ENCODE measurements at places on chromosomes 11 and 22.

DNA sequence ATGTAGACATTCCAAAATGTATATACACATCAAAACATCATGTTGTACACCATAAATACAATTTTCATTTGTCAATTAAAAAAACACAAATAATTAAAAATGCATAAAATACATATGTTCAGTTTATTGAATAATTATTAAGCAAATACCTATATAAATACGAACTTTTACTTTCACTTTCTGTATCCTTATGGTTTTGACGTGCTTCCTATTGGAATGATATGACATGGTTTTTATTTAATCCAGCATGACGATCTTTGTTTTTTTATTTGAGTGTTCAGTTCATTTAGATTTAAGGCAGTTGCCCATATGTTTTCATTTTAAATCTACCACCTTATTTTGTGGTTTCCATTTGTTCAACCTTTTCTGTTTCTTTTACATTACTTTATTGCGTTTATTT is 198.3 kb upstream of the PLET1 start:
- DNase-seq, result no peak

DNA sequence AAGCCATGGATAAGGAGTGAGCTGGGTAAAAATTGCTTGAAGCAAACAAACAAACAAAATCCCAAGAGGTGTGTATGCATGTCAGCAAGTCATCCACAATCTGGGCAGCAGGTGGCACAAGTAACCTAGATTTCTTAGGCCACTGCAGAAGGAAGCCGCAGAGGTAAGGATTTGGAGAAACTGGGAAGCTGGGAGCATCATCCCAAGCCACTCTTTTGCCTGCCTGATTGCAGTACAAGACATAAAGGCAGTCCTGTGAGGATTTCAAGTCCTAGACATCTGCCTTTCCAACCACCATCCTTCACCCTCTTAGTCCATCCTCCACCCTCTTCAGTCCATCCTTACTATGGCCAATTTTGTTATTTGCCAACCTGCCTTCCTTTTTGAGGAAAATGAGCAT is 67.2 kb upstream of the BMAL1 start:
- DNase-seq, result peak; percentile 40

- DNase-seq, result peak; percentile 11
Measured at GRCh38 chr22:45645526-45646414, 25.9 kb upstream of the ATXN10 start.

DNA sequence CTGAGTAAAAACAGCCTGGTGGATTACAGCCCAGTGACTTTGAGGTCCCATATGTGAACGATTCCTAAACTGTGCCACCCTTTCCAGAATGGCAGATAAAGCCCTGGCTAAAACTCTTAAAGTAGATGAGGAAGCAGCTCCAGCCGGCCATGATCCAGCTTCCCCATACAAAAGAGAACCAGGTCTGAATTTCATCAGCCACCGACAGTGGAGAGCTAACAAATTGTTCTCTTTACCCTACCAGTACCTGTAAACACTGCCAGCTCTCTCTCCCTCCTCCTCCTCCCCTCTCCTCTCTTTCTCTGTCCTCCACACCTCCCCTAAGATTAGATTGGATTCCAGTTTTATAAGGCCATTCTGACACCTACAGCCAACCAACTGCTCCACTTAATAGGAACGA is 176.9 kb downstream of the DSCAML1 start:
- no peak for DNase-seq

- no peak for DNase-seq
Measured at GRCh38 chr11:41099654-41100053, 359.8 kb downstream of the LRRC4C start.

DNA sequence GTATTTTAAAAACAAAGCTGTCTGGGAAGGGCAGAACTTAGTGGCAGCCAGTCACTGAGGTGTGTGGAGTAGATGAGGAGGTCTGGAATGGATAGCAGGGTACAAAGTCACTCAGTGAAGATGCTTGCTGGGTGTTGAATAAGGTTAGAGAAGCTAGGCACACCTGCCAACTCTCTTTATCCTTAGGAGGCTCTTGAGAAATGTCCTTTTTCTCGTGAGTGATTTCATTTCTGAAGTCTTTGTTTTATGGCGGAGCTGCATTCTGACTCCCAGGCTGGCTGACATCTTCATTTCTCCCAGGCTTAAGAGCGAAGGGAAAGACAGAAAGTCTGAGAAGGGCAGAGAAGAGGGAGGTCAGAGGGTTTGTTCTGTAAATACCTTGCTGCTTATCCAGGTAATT is 31.0 kb downstream of the CECR2 start:
- DNase-seq, result no peak

DNA sequence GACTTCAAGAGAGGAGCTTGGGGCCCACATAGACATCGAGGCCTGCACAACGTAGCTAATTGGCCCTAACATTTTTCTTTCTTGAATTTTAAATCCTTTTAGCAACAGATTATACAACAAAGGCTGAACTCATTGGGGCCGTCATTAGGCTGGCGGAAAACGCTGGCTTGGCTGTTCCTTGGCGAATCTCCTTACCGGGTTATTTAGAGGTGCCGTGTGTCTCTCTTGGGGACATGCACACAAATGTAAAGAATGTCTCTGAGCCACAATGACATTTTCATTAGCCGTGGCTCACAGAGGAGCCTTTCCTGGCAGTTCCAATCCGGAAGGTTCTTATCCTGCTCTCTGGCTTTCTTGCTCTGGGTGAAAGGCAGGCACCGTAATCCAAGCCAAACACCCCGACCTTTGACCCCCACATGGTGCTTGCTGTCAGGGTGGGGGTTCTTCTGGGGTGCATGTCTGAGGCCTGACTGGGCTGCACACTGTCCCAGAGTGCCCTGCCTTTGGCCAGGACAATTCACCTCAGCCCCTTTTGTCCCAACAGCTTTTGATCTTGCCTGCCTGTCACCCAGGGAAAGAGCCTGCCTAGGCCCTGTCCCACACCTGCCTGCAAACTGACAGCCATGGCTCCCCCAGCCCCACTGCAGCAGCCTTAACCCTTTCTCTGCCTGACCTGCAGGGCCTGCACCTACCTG is 9.2 kb upstream of the FGF3 start:
- DNase-seq, result no peak

- no peak for DNase-seq
Measured at GRCh38 chr22:42786606-42787356, 66.1 kb upstream of the A4GALT start.

- DNase-seq, result no peak
Measured at GRCh38 chr11:36311926-36312595, 16.0 kb downstream of the PRR5L start.

DNA sequence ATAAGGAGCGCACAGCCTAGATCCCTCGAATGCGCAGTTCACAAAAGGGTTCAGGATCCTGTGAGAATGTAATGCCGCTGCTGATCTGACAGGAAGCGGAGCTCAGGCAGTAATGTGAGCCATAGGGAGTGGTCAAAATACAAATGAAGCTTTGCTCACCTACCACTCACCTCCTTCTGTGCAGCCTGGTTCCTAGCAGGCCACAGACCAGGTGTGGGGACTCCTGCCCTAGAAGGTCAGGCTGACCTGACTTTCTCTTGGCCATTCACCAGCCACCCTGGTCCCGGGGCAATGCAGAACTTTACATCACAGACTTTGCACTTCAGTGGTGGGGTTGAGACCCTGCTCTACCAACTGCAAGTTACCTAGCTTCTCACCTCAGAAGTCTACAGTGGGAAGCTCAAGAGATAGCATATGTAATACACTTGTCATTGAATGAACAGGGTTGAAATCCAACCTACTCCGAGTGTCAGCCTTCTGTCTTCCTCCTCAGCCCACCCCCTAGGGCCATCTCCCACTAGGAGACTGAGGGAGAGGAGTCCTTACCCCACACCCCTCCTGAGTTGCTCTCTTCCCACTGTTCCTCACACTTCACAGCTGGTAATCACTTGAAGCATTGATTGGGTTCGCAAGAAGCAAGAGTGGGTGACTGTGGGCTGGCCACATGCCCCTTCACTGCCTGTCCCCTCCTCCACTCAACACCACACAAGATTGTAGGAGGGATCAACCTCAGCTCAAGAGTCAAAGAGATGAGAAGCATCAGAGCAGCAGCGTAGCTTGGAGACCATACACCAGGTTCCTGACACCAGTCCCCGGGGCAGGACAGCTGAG is 2.0 kb upstream of the KCNJ1 start:
- no peak for DNase-seq

- peak; percentile 24 for DNase-seq
Measured at GRCh38 chr11:41307296-41308080, 152.0 kb downstream of the LRRC4C start.

DNA sequence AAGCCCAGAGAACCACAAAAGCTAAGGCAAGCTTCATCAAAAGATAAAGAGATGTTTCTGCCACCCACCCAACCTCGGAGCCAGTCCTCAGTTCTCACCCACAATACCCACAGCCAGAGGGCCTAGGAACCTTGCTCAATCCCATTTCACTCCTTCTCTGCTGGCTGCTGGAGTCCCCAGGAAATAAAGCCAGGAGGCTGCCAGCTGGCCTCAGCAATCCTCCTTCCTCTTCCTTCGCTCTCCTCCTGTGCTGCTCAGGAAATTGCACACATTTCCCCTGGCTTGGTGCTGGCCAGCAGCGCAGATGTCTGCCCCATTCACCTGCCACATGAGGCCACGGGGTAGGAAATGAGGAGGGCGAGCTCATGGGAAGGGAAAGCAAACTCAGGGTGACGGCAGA is 91.8 kb upstream of the LDLRAD3 start:
- DNase-seq, result no peak

- no peak for DNase-seq
Measured at GRCh38 chr11:66285250-66285947, 3.5 kb downstream of the YIF1A start.

- no peak for DNase-seq
Measured at GRCh38 chr11:121814962-121815361, 301.1 kb downstream of the BLID start.

GRCh38 chr22:38923463-38924346 is 33.7 kb upstream of the APOBEC3A start:
- peak; percentile 91 for DNase-seq

GRCh38 chr11:14320020-14320419 is 39.0 kb downstream of the RRAS2 start:
- DNase-seq, result no peak

DNA sequence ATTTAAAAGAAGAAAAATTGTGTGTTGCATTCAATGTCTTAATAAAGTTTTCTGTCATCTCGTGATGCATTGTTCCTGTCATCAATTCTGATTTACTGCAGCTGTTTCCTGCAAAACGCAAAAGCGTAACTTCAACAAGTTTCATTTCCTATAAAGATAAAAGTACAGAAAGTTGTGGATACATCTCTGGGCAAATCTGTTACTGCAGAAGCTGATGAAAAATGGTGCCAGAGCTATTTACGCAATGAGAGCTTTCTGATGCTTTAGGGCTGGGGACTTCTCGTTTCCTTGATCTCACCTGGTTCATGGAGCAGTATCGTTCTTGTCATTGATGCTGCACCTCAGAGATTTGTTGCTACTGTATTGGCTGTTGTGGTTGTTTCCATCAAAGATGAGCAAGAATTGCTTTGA is 15.5 kb upstream of the MS4A12 start:
- DNase-seq, result no peak

DNA sequence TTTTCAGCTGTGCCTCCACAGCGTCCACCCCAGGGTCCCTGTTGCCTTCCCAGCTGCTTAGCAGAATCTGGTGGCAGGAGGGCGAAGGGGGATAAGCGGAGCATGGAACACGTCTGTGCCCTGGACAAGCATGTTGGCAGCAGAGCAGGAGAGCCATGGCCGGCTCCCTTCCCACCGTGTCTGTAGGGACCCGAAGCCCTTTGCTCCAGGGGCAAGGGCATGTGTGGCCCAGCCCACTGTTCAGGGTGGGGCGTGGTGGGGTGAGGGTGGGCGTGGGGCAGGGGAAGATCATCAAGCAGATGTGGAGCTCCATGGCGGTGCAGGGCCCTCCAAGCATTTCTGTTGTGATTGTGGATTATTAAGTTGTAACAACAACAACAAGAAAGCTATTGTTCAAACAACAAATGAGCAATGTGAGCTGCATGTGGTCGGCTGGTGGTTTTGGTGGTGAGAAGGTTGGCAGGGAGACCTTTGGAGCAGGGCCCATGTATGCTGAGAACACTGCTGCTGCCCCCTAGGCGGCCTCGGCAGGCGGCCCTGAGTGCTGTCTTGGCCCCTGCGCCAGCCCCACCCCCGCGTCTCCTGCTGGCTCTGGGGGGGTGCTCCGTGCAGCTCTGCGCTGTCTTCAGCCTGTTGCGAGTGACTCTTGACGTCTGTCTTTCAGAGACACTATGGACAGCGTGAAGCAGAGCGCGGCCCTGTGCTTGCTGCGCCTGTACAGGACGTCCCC is 50.9 kb downstream of the AP2A2 start:
- DNase-seq, result peak; percentile 85

- DNase-seq, result no peak
Measured at GRCh38 chr22:43447380-43447779, 35.6 kb downstream of the MPPED1 start.

GRCh38 chr22:42379966-42380537 is 52.2 kb downstream of the NFAM1 start:
- DNase-seq, result no peak

GRCh38 chr22:23128269-23129108 is 13.3 kb downstream of the RSPH14 start:
- DNase-seq, result peak; percentile 88

DNA sequence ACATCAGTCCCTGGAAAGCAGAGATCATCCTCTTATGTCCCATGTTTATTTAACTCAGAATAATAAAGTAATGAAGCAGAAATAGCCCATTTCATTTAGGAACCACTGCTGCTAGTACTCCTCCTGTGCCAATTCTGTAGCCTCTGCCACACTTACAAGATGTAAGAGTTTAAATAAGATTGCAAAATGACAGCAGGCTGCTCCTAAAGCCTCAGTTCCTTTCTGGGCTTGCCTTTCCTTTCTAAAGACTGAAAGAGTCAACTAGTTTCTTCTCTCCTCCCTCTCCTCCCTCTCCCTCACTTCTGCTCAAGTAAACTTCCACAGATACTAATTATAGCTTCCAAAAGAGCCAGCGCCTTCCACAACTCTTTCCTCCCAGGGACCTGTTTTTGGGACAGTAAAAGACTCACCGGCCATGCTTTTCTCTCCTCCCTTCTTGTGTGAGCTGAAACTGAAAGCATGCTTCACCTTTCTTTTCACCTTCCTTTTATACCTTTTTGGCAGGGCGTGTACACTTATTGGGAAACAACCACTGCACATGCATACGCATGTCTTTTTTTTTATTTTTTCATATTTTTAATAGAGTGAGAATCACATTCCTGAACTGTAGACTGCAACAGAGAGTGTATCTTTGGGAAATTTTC is 26.1 kb upstream of the CARD16 start:
- no peak for DNase-seq

DNA sequence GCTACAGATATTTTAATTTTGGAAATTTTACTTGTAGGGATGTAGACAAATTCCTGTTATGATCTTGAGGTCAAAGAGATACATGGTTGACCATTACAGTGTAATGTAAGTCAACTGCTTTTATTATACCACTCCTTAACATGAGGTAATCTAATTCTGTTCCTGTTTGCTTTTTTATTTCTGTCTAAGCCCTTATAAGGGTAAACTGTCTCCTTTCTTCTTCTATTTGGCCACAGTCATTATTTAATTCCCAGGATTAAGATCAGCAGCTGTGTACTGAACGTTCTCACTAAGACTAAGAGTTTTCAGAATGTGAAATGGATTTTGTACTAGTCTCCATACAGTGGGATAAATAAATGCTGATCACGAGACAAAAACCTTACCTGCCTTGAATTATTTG is 32.8 kb downstream of the C2CD3 start:
- no peak for DNase-seq
